ENCODE measurements at places on chromosomes 1 and 21. TPM values are rescaled to one million over a fixed set of nuclear protein-coding genes. Genes with fewer than 3 reads are reported as not detected.

DNA sequence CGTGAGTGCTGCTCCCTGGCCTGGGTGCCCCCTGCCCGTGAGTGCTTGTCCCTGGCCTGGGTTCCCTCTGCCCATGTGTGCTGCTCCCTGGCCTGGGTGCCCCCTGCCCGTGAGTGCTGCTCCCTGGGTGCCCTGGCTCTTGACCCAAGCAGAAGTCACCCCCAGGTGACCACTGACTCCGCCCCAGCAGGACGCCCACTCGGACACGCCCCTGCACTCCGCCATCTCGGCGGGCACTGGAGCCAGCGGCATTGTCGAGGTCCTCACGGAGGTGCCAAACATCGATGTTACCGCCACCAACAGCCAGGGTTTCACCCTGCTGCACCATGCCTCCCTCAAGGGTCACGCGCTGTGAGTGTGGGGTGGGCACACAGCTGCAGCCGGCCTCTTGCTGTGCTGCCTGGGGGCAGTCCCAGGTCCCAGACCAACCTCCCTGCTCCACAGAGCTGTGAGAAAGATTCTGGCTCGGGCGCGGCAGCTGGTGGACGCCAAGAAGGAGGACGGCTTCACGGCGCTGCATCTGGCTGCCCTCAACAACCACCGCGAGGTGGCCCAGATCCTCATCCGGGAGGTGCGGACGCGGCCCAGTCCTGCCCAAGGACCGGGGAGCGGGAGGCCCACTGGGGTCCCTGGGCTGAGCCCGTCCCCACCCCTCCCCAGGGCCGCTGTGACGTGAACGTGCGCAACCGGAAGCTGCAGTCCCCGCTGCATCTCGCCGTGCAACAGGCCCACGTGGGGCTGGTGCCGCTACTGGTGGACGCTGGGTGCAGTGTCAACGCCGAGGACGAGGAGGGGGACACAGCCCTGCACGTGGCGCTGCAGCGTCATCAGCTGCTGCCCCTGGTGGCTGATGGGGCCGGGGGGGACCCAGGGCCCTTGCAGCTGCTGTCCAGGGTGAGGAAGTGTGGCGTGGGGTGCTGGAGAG, 3.9 kb upstream of the MMP23B start:
- DNase-seq, result no peak

- DNase-seq, result no peak
Measured at GRCh38 chr21:14850394-14850793, 214.4 kb downstream of the NRIP1 start.

DNA sequence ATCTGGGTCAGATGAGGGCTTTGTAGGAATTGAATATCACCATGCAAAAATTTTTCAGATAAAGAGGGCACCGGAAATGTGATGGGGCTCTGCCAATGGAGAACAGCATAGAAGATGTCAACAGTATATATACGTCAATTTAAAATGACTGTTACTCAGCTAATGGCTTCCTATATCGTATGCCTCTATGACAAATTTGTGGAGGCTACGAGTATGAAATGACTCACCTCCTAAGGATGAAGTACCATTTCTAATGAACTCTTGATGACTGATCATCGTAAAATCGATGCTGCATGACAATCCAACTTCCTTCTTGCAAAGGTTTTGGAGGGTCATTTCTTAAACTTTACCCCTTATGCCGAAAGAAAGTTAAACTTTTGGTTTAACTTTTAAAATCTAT, 450.3 kb upstream of the ZP4 start:
- DNase-seq, result no peak

DNA sequence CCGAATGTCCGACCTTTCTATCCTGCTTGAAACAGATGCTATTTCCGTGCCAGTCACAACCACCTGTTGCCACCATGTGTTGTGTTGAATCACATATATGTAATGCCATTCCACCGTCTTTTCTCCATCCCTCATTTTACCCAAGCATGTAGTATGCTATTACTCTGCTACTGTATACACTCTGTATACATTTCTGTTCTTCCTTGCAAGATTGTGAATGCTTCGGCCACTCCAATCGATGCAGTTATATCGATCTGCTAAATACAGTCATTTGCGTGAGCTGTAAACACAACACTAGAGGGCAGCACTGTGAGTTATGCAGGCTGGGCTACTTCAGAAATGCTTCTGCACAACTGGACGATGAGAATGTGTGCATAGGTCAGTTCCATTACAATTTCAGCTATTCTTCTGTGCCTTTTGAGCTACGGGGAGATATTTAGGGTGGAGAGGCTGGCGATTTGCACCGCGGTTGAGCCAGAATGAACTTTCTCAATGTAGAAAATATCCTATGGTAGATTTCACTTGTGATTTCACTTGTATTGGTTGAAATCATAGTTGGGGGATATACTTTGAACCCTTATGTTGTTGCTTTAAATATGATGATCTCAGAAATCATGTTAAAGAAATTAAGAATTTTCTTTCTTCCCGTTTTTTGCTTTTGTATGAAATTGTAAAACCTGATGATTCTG, 289.8 kb downstream of the NTNG1 start:
- DNase-seq, result peak; percentile 11

GRCh38 chr21:23384679-23385078, 2222.6 kb downstream of the MRPL39 start:
- no peak for DNase-seq

GRCh38 chr1:47701741-47702515, 264.1 kb downstream of the FOXD2 start:
- DNase-seq, result no peak

- no peak for DNase-seq
Measured at GRCh38 chr1:203462878-203463277, 12.7 kb upstream of the PRELP start.

Gene FYB2
- total RNA-seq, result not detected

DNA sequence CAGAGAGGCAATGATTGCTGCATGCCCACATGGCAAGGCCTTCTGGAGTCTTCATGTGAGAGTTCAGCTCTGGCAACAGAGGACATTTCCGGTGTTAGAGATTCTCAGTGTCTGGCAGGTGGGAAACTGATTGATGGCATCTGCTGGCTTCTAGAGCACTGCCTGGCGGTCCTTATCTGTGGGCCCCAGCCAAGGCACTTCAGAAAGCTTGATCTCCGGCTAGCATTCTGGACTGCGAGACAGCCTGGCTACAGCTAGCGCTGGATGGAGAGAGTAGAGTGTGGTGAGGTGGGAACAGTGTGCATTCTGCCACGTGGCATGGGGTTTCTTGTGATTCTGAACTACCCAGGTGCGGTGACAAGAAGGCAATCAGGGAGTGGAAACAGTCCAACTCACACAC, 9.4 kb downstream of the ZNF678 start:
- no peak for DNase-seq

DNA sequence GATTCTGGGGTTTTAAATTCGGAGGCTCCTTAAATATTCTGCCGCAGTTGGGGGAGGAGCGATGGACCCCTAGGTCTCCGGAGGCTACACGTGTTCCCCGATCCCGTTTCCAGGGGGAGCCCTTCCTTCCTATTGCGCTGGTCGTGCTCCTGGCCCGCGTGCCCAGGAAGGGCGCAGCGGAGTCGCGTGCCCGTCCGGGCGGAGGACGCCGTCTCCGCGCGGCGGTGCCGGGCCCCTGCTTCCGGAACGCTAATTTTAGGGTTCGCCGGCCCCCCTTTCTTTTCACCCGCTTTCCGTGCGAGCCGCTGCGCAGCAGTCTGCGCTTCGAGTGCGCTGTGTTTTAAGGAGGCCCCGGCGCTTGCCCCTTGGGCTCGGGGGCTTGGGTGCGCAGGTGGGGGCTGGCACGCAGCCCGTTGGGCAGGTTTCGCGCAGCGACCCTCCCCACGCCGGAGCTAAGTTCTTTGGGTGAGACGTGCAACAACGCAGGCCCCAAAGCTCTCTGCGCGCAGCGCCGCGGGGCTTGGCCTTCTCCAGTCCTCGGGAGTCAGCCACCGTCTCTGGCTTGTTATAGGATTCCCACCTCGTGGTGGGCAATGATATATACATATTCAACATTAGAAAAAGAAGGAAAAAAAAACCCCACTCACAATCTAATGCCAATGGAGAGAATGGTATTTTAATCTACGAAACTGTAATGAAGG, 43.5 kb upstream of the DNAJC6 start:
- DNase-seq, result peak; percentile 20

DNA sequence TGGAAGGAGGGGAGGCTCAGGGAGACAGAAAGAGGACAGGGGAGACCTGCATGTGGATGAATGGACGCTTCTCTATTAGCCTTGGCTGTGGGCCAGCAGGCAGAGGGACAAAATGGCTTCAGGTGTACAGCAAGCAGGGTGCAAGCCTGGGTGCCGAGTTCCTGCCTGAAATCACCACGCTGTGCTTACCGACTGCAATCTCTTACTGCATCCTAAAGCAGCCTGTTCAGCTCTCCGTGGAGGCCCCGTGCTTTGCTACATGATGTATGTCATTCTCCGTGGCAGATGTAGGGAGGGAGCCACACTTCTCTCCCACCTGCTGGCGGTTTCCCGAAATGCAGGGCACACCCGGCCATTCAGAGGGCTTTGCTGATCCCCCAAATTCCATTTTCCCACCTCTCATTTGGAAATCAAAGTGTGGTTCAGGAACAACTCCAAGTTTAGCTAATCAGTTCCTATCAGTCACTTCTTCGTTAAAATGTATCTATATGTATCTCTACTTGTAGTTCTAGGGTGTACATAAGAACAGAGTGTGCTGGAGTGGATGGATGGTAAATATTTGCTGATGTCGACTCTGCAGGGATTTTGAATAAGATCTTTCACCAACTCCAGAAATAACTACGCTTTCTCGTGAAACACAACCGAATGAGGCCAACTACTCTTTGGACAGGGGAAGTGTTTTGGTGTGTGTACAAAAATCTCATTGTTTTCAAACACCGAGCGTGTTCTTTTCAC, 122.3 kb upstream of the BACE2 start:
- no peak for DNase-seq

All from lung microvascular endothelial cell (primary cell).